Liver (tissue), 10 donors: ENCODE measurements at places on chromosomes 1 and 21. TPM values are rescaled to one million over a fixed set of nuclear protein-coding genes. Genes with fewer than 3 reads are reported as not detected.

SH2D5 gene
- polyA plus RNA-seq: not detected

CAMK1G gene
- 0.03 TPM for polyA plus RNA-seq

SPATA1 gene
- 0.06 TPM for polyA plus RNA-seq

ILDR2 gene
- polyA plus RNA-seq: 0.46 TPM

PIGR gene
- 12.0 TPM for polyA plus RNA-seq

GNL2 gene
- 14.8 TPM for polyA plus RNA-seq

AIM2 gene
- polyA plus RNA-seq: 0.28 TPM

DNA sequence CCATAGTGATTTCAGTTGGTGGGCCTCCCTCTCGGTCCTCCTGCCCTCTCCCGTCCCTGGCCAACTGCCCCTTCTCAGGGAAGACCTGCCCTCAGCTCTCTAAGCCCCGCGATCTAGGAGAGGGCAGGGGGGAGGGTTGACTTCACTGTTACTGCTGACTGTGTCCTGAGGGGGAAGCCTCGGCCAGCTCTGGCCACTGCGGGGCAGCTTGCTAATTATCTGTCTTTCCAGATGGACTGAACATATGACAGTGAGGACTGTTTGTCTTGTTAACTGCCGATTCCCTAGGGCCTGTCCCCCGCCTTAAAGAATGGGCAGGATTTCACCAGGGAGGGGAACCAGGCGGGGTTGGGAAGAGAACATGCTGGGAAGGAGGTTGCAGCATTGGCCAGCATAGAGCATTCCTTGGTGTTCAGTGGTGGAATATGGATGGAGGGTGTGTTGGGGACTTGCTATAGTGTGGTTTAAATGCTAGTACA, 22.9 kb downstream of the NIPAL3 start:
- no peaks in the 10 kb centered on the region for H3K4me1 ChIP-seq
- no peaks in the 10 kb centered on the region for H3K27me3 ChIP-seq
- no peak for DNase-seq
- H3K36me3 ChIP-seq: no peaks in the 10 kb centered on the region
- no peak overlapping the region for H3K4me3 ChIP-seq
- no peak overlapping the region for H3K27ac ChIP-seq

DNA sequence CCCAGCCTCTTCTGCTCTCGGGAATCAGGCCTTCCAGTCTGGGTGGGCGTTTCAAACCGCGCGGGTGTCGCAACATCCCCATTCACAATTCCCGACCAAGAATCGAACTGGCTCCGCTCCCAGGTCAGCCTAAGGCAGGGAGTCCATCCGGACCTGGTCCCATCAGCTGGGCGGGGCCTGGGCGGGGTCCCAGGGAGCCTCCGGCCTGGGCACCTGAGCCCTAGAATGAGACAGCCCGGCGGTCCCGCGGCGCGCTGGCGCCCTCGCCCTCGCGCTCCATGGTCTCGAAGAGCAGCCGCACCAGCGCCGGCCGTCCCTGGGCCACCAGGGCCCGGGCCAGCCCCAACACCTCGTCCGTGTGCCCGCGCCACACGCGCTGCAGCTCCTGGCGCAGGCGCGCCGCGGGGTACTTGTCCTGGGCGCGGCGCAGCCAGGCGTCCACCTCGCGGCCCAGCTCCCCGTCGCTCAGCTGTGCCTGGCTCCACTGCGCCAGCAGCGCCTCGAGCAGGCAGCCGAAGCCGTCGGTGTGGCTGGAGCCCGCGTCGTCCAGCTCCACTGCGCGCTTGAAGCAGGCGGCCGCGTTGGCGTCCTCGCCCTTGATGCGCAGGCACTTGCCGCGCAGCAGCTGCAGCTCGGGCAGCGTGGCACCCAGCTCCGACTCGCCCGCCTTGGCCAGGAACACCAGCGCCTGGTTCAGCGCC, 16.9 kb upstream of the PARS2 start:
- H3K4me1 ChIP-seq: peaks cover 3% of the 10 kb centered on the region
- no peaks in the 10 kb centered on the region for H3K27me3 ChIP-seq
- peaks cover 4% of the 10 kb centered on the region for H3K36me3 ChIP-seq
- no peak overlapping the region for H3K27ac ChIP-seq

DNA sequence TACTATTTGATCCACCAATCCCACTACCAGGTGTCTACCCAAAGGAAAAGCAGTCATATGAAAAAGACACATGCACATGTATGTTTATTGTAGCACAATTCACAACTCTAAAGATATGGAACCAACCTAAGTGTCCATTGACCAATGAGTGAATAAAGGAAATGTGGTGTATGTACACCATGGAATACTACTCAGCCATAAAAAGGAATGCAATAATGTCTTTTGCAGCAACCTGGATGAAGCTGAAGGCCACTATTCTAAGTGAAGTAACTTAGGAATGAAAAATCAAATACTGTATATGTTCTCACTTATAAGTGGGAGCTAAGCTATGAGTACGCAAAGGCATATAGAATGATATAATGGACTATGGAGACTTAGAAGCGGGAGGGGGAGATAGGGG, 12.6 kb downstream of the ADIPOR1 start:
- H3K4me1 ChIP-seq: no peaks in the 10 kb centered on the region
- DNase-seq: no peak
- no peaks in the 10 kb centered on the region for H3K27me3 ChIP-seq
- H3K4me3 ChIP-seq: no peak overlapping the region
- peaks cover 74% of the 10 kb centered on the region for H3K36me3 ChIP-seq

DNA sequence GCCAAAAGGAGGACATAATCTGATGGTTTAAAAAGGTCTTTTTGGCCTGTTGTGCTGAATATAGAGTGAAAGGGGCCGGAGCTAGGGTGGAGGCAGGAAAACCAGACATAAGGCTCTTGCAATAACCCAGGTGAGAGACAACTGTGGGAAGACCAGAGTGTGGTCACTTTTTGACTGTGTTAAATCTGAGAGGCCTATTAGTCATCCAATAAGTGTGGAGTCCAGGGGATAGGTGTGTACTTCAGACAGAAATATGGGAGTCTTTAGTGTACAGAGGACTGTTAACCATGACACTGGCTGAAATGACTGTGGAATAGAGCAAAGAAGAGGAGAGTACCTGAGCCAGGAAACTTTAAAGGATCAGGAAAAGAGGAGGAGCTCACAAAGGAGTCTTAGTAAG, 89.3 kb downstream of the VAV3 start:
- DNase-seq: no peak
- H3K27me3 ChIP-seq: no peaks in the 10 kb centered on the region
- no peaks in the 10 kb centered on the region for H3K4me1 ChIP-seq
- no peak overlapping the region for H3K27ac ChIP-seq

- no peak overlapping the region for H3K4me3 ChIP-seq
- no peaks in the 10 kb centered on the region for H3K36me3 ChIP-seq
- peaks cover 8% of the 10 kb centered on the region for H3K4me1 ChIP-seq
Measured at GRCh38 chr1:67803380-67804279, 29.6 kb downstream of the GNG12 start.

- peaks cover 10% of the 10 kb centered on the region for H3K4me1 ChIP-seq
Measured at GRCh38 chr1:87358219-87358618, 29.5 kb downstream of the LMO4 start.

GRCh38 chr1:191729742-191730141, 428.5 kb upstream of the RGS18 start:
- no peak overlapping the region for H3K27ac ChIP-seq
- no peak for DNase-seq
- no peaks in the 10 kb centered on the region for H3K36me3 ChIP-seq
- no peaks in the 10 kb centered on the region for H3K27me3 ChIP-seq

DNA sequence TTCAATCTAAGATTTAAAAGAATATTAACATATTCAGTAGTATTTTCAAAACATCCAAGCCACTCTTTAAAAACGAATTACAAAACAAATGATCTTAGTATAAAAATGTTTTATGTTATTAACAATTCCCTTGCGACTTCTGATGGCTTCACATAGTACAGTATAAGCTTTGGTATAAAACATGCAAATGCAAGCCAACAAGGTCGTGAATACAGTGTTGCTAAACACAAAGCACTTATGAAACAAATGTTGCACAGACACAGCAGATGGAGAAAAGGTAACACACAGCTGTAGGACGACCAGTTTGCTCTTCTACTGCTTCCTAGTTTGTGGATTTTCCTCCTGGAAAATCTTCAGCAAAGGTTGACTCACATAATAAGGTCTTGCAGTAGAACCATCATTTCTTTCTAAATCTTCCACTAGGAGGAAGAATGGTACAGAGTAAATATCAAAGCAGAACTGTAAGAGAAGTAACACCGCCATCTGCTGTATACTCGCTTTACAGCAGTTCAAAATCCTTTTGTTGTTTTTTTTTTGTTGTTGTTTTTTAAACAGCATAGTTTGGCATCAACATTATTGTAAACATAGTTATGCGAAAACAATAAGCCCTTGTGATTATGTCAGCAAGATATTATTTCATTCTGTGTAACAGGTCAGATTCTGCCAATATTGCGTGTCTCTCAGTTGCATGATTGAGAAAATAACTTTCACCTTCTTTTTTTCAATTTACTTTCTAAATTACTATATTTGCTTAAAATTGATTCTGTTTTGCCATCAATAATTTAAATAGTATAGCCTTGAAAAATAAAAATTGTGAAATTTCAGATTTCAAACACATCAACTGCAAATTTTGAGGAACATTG, 69.5 kb downstream of the LHX8 start:
- H3K36me3 ChIP-seq: no peaks in the 10 kb centered on the region
- H3K27ac ChIP-seq: no peak overlapping the region
- no peaks in the 10 kb centered on the region for H3K4me1 ChIP-seq
- DNase-seq: no peak

- no peaks in the 10 kb centered on the region for H3K4me1 ChIP-seq
- peaks cover 4% of the 10 kb centered on the region for H3K27me3 ChIP-seq
- DNase-seq: no peak
Measured at GRCh38 chr1:170680428-170680827, 16.5 kb downstream of the PRRX1 start.

- H3K4me1 ChIP-seq: no peaks in the 10 kb centered on the region
- no peak overlapping the region for H3K27ac ChIP-seq
- H3K4me3 ChIP-seq: no peak overlapping the region
Measured at GRCh38 chr1:205258261-205258691, 30.5 kb downstream of the TMCC2 start.

- no peak overlapping the region for H3K4me3 ChIP-seq
- H3K36me3 ChIP-seq: no peaks in the 10 kb centered on the region
- H3K4me1 ChIP-seq: no peaks in the 10 kb centered on the region
- no peaks in the 10 kb centered on the region for H3K27me3 ChIP-seq
- no peak for DNase-seq
Measured at GRCh38 chr21:35027563-35028450, 21.3 kb downstream of the RUNX1 start.

DNA sequence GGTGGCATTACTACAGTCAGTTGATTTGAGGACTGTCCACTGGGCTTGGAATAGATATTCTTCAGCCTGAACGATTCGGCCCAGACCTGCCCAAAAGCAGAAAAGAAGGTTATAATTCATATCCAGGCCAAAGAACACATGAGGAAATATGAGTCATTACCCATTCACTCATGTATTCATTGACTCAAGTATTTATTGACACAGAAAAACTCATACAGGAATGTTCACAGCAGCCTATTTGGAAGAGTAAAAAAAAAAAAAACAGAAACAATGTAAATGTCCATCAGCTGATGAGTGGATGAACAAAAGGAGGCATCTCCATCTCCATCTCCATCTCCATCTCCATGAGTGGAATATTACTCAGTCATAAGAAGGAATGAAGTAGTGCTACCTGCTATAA, 15.9 kb downstream of the ZMYND12 start:
- DNase-seq: no peak
- H3K4me3 ChIP-seq: no peak overlapping the region
- H3K27me3 ChIP-seq: no peaks in the 10 kb centered on the region
- H3K36me3 ChIP-seq: peaks cover 2% of the 10 kb centered on the region

DNA sequence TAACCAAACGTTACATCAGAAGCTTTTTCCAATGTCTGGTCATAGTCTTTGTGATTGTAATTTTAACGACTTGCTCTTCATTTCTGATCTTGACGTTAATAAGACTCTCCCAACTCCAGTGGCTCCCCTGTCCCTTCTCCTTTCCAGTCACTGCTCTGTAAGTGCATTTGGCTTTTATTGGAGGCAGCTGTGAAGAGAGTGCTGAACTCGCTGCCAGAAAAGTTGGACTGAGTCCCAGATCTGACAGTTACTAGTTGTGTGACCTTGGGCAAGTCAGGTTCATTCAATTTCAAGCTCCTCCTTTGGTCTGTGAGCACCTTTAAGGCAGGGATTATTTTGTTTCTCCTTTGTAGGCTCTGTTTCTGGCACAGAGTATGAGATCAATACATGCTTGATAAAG, 109.6 kb upstream of the TSPAN2 start:
- no peak overlapping the region for H3K4me3 ChIP-seq
- H3K36me3 ChIP-seq: no peaks in the 10 kb centered on the region
- H3K4me1 ChIP-seq: no peaks in the 10 kb centered on the region
- H3K27me3 ChIP-seq: no peaks in the 10 kb centered on the region
